ENCODE measurements at places on chromosomes 3 and 15. TPM values are rescaled to one million over a fixed set of nuclear protein-coding genes. Genes with fewer than 3 reads are reported as not detected.
A peak's percentile ranks its signal among the peaks of the same experiment; 100 is the strongest.

Gene PSMD2
- total RNA-seq: 171 TPM

Gene ZNF662
- 1.4 TPM for total RNA-seq

- peak overlapping the region; percentile 69 for H3K27ac ChIP-seq
- H3K4me3 ChIP-seq: peak overlapping the region; percentile 68
- peaks cover 36% of the 10 kb centered on the region for H3K4me1 ChIP-seq
Measured at GRCh38 chr3:13647298-13648059, 98.6 kb downstream of the FBLN2 start.

DNA sequence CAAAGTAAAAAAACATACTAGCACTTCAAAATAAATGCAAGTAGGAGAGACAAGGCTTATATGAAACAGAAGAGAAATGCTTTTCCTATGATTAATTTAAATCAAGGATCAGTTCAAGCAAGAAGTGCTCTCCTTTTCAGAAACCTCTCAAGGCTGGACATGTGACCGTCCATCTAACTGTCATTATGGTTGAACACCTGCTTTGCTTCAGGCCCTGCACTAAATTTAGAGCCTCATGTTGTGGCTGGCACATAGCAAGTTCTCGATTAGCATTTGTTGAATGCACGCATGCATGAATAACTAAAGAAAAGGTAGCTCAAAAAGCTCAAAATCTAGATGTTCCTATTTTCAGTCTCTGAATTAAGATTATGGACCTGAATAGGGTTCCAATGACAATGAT lies 82.0 kb downstream of the SV2B start:
- H3K27ac ChIP-seq: no peak overlapping the region
- no peak for DNase-seq
- no peak overlapping the region for H3K4me3 ChIP-seq
- peaks cover 46% of the 10 kb centered on the region for H3K27me3 ChIP-seq
- no peaks in the 10 kb centered on the region for H3K36me3 ChIP-seq

DNA sequence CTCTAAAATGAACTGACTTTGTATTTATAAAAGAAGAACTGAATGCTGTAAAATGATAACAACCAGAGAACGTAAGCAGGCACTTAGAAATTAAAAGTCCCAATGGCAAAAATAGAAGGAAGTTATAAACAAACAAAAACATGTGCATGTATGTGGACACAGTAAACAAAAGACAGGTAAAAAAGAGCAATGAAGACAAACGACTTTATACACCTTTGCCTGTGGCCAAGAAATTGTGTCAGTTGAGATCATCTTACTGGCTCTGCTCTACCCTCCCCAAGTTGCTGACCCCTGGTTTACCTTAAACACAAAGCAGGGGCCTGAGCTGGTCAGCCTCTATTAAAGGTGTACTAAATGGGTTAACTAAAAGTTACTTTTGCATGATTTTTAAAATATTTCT lies 41.7 kb upstream of the GP5 start:
- no peak overlapping the region for H3K4me3 ChIP-seq
- no peak for DNase-seq
- peaks cover 7% of the 10 kb centered on the region for H3K4me1 ChIP-seq
- no peak overlapping the region for H3K27ac ChIP-seq
- peaks cover 12% of the 10 kb centered on the region for H3K36me3 ChIP-seq
- no peaks in the 10 kb centered on the region for H3K27me3 ChIP-seq

DNA sequence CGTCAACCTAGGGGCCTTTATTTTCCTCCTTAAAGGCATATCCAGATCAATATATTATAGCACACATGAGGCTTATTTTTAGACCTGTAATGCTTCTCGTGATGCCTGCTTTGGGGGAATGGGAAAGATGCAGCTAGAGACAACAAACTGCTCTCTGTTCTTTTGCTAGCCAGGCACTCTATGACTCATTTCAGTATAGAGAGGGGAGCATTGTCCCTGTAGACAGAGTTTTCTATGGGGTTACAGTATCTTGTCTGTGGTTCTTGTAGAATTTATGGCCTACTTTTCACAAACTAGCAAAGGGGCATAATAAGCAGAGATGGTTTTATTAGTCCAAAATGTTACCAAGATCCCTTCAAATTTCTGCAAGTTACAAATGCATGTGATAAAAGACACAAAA lies 305.6 kb downstream of the LSAMP start:
- no peak overlapping the region for H3K27ac ChIP-seq
- H3K4me3 ChIP-seq: no peak overlapping the region
- H3K27me3 ChIP-seq: no peaks in the 10 kb centered on the region

- H3K4me3 ChIP-seq: no peak overlapping the region
- H3K36me3 ChIP-seq: peaks cover 33% of the 10 kb centered on the region
- no peaks in the 10 kb centered on the region for H3K27me3 ChIP-seq
- no peak for DNase-seq
- H3K27ac ChIP-seq: no peak overlapping the region
Measured at GRCh38 chr3:122714273-122714672, 33.6 kb downstream of the PARP14 start.

- H3K4me1 ChIP-seq: no peaks in the 10 kb centered on the region
- H3K4me3 ChIP-seq: no peak overlapping the region
- no peak overlapping the region for H3K27ac ChIP-seq
- no peak for DNase-seq
- no peaks in the 10 kb centered on the region for H3K27me3 ChIP-seq
Measured at GRCh38 chr3:6262010-6262409, 598.9 kb upstream of the GRM7 start.

DNA sequence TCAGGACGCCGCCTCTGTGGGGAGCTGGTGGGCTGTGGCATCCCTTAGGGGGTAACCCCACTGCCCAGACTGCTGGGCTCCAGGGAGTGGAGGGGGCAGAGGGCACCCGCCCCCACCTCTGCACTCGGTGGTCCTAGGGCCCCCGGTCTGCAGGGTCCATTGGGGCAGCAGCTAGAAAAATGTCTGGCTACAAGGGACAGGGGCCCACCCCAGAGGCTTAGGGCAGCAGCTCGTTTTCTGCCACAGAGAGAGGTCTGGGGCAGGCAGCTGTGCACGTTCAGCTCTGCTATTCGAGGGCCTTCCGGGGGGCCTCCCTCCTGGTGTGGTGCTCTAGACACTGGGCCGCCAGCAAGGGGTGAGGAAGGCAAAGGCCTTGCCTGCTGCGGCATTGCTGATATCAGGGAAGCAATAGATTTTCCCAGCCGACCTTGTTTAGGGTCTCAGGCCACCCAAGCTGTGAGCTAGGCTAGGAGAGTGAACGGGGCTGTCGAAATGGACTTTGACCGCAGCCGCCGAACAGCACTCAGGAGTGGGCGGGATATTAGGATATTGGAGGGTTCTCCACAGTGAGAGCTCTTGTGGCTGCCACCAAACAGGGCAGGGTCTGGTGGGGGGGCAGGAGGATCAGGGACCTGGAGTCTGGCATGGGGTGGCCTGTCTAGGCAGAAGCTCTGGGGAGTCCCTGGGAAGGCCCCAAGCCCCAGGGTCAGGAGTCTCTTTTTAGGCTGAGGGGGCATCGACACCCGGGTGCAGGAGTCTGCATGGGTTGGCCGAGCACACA lies 61.4 kb upstream of the KLF13 start:
- H3K27ac ChIP-seq: peak overlapping the region; percentile 95
- no peaks in the 10 kb centered on the region for H3K36me3 ChIP-seq
- H3K27me3 ChIP-seq: no peaks in the 10 kb centered on the region

- no peak for DNase-seq
- peaks cover 6% of the 10 kb centered on the region for H3K4me1 ChIP-seq
- no peak overlapping the region for H3K4me3 ChIP-seq
- peak overlapping the region; percentile 34 for H3K27ac ChIP-seq
Measured at GRCh38 chr15:74978077-74978476, 17.3 kb upstream of the SCAMP5 start.

DNA sequence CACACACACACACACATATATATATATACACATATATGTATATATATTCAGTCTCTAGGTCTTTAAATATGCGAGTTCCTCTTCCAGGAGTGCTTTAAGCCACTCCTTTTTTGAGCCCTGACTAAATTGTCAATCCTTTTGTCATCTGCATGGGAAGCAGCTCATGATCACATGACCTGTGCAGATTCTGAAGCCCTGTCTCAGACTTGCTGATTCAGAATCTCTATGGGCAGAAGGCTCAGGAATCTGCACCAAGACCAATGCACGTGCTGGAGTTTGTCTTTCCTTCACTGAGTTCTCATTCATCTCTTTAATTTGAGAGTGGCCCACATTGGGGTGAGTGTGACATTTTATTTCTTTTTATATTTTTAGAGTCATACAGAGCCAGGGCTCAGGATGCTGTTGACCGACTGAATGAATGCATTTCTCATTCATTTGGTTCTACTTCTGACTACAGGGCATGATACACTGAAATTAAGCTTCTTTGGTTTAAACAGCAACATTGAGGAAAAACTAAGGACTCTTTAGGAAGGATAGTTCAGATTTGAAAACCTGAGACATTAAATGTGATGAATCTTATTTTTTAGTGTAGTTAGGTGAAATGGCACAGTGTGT lies 307.5 kb downstream of the EDEM1 start:
- no peaks in the 10 kb centered on the region for H3K27me3 ChIP-seq
- H3K36me3 ChIP-seq: no peaks in the 10 kb centered on the region
- H3K4me3 ChIP-seq: no peak overlapping the region
- peaks cover 2% of the 10 kb centered on the region for H3K4me1 ChIP-seq

Gene BCL2A1
- total RNA-seq: 23.3 TPM

GRCh38 chr3:48318713-48319468 lies 14.6 kb downstream of the SPINK8 start:
- no peaks in the 10 kb centered on the region for H3K36me3 ChIP-seq
- peaks cover 10% of the 10 kb centered on the region for H3K27me3 ChIP-seq
- DNase-seq: no peak
- no peak overlapping the region for H3K4me3 ChIP-seq
- H3K27ac ChIP-seq: no peak overlapping the region

DNA sequence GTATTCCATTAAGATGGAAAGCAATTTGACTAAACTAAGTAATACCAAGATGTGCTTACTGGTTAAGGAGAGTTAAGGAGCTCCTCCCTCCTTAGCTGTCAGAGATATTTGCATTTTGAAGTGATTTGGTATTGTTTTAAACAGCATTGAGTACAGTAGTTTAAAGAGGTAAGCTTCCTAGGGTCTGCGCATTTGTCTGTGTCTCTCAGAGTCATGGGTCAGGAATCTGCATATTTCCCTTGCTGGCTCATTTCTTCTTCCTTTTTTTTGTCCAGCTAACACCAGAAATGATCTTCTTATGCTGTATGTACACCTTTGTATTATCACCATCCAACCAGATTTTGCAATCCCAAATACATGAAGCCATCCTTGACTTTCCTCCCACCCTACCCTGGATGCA lies 163.0 kb upstream of the BFSP2 start:
- no peak overlapping the region for H3K4me3 ChIP-seq
- no peaks in the 10 kb centered on the region for H3K36me3 ChIP-seq
- no peak overlapping the region for H3K27ac ChIP-seq
- peaks cover under 1% of the 10 kb centered on the region for H3K27me3 ChIP-seq
- no peak for DNase-seq
- no peaks in the 10 kb centered on the region for H3K4me1 ChIP-seq

DNA sequence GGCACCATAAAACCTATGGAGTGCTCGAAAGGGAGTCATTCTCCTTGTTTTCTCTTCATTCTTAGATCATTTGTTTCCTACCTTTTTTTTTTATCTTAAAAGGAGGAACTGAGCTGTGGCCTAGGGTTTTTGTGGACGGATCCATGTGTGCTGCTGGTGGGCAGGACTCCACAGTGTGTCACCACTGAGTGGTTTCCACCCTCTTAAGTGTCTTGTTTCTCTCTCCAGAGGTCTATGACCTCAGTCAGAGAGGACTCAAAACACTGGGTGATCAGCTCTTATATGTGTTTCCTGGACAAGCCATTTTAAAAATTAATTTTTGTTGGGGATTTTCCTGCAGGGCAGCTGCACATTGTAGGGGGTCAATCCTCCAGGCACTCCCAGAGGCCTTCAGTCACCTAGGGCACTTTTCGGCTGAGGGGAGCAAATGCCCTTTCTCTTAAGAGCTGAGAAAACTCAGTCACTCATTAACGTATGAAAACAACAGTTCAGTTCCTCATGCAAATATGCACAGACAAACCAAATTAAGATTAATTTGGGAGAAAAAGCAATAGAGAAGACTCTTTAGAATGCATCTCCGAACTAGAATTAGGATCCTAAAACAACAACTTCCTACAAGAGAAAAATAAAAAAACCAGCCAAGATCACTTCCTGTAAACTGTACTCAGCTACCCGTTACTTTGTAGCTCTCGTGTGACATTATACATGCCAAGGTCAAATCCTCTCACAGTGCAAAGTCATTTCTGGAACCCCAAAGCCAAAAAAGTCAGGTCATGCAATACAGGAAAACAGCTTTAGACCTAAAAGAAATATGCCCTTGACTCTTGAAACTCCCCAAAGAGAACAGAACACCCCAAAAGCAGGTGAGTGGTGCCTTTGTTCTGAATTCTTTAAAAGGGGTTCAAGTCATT lies 27.6 kb upstream of the FAM3D start:
- peaks cover 19% of the 10 kb centered on the region for H3K27me3 ChIP-seq
- H3K27ac ChIP-seq: no peak overlapping the region
- H3K36me3 ChIP-seq: no peaks in the 10 kb centered on the region
- H3K4me3 ChIP-seq: no peak overlapping the region
- H3K4me1 ChIP-seq: no peaks in the 10 kb centered on the region
- no peak for DNase-seq

Gene CDC25A
- total RNA-seq: 0.44 TPM

DNA sequence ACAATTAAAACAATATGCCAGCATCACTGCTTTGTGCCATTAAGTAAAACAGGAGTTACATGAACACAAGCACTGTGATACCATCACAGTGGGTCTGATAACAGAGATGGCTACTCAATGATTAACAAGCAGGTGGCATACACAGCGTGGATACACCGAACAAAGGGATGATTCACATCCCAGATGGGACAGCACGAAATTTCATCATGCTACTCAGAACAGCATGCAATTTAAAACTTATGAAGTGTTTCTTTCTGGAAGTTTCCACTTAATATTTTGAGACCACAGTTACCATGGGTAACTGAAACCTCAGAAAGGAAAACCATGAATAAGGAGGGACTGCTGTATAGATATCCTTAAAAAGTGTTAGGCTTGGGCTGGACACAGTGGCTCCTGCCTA lies 44.5 kb downstream of the SLC24A1 start:
- DNase-seq: no peak
- no peaks in the 10 kb centered on the region for H3K36me3 ChIP-seq
- peaks cover 2% of the 10 kb centered on the region for H3K4me1 ChIP-seq
- H3K27ac ChIP-seq: no peak overlapping the region
- H3K27me3 ChIP-seq: no peaks in the 10 kb centered on the region
- no peak overlapping the region for H3K4me3 ChIP-seq

DNA sequence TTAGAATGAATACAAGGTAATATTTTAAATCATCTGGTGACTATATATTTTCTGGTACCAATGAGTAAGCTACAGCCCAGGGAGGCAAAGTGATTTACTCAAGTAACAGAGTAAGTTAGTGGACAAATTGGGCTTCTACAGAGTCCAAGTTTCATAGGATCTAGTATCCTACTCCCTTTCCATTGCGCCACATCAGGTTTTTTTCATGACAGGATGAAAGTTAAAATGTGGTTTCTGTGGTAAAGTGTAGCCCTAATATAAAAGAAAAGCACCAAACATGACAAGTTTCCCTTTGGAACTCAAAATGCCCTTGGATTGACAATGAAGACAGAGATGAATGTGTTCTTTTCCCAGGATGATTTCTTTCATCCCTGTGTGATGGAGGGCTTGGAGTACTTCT lies 350.8 kb upstream of the ZNF385D start:
- H3K36me3 ChIP-seq: no peaks in the 10 kb centered on the region
- no peak for DNase-seq
- H3K4me1 ChIP-seq: no peaks in the 10 kb centered on the region
- no peak overlapping the region for H3K4me3 ChIP-seq
- H3K27ac ChIP-seq: no peak overlapping the region
